Putamen (tissue), 1 donor: ENCODE measurements at places on chromosomes 6 and 20.
A peak's percentile ranks its signal among the peaks of the same experiment; 100 is the strongest.

- DNase-seq, result no peak
Measured at GRCh38 chr6:166437661-166438060, 54.9 kb upstream of the MPC1 start.

- no peak for DNase-seq
Measured at GRCh38 chr6:15358579-15359327, 112.9 kb downstream of the JARID2 start.

GRCh38 chr6:4281341-4282293, 146.2 kb upstream of the ECI2 start:
- DNase-seq, result peak; percentile 55

DNA sequence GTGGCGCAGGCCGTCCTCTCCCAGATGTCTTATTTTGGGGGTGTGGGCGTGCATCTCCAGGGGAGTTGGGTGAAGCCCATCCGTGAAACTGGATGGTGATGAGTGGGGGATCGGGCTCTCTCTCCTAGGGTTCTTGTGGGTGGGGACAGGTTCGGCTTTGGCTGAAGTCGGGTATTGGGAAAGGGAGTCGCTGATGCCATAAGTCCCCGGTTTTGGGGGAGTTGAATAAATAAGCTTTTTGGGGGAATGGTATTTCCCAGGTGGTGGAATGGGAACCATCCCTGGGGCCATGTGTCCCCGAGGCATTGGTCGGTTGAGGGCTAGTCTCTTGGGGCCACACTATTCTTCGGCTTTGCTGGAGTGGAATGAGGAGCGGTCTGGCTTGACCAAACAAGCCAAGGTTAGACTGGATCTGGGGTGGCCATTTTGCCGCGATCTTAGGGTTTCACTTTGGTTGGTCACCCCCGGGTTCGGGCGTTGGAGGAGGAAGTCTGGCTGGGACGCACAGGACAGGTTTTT, 481 bp downstream of the ZNF133 start:
- no peak for DNase-seq

DNA sequence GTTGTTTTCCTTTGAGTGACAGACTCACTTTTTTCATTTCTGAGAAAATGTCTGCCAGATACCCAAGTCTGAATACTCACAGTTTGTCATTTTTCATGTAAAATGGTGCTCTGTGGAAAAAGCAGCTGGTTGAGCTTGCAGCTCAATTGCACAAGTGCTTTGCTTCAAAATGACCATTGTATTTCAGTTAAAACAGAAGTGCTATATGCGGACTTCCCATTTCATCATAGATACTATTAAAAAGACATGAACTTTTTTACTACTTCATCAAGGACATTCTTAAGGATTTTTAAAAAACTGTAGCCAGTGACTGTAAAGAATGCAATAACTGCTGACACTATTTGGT, 61.5 kb downstream of the KCNS1 start:
- no peak for DNase-seq

- DNase-seq, result no peak
Measured at GRCh38 chr6:106614166-106614565, 15.1 kb downstream of the RTN4IP1 start.

GRCh38 chr20:62365814-62366369, 1.2 kb downstream of the LAMA5 start:
- no peak for DNase-seq

DNA sequence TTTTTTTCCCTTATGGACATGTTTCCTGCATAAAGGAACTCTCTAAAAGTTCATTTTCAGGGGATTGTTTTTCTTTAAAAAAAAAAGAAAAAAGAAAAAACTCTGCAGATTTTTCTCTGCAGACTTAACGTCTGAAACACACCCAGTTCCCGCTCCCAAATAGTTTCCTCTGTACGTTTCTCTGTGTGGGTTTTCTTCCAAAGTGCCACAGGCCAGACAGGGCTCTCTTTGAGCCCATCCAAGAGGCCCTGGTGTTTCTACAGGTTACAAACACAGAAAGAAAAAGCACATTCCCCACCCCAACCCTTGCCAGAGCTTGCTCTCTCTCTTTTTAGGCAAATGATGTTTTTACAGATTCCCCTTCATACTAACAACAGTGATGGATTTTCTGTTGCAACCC, 258.6 kb downstream of the FNDC1 start:
- no peak for DNase-seq

GRCh38 chr6:14964556-14965270, 281.2 kb upstream of the JARID2 start:
- no peak for DNase-seq

- DNase-seq, result no peak
Measured at GRCh38 chr6:30750379-30750668, 6.0 kb upstream of the IER3 start.

- no peak for DNase-seq
Measured at GRCh38 chr20:1335961-1336698, 7.2 kb upstream of the SDCBP2 start.

- no peak for DNase-seq
Measured at GRCh38 chr6:79861023-79861422, 86.3 kb downstream of the ELOVL4 start.
